NCI-H1417 (cell line): ENCODE measurements at places on chromosomes 6 and 20.

- DNase-seq, result no peak
Observed at GRCh38 chr20:64112691-64113443, 5.5 kb upstream of the NPBWR2 start.

DNA sequence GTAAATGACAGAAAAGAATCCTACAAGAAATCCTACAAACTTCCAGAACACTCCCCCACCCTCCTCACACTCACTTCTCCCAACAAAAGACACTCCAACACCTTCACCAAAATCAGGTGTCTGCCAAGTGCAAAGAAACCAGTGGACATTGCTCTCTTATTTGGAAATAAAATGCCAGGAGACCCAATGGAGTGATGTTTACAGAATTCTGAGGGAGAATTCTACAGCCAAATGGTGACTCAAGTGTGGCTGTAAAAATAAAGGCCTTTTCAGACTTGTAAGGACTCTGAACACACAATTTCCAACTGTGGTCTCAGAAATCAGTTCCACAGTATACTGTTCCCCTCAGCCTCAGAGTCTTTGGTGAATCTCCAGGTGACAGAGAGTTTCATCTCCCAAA is 109.6 kb upstream of the CARMIL1 start:
- DNase-seq, result no peak

GRCh38 chr20:11987526-11987925 is 69.8 kb downstream of the BTBD3 start:
- DNase-seq, result no peak

GRCh38 chr6:13617066-13617465 is 1.9 kb downstream of the NOL7 start:
- no peak for DNase-seq

DNA sequence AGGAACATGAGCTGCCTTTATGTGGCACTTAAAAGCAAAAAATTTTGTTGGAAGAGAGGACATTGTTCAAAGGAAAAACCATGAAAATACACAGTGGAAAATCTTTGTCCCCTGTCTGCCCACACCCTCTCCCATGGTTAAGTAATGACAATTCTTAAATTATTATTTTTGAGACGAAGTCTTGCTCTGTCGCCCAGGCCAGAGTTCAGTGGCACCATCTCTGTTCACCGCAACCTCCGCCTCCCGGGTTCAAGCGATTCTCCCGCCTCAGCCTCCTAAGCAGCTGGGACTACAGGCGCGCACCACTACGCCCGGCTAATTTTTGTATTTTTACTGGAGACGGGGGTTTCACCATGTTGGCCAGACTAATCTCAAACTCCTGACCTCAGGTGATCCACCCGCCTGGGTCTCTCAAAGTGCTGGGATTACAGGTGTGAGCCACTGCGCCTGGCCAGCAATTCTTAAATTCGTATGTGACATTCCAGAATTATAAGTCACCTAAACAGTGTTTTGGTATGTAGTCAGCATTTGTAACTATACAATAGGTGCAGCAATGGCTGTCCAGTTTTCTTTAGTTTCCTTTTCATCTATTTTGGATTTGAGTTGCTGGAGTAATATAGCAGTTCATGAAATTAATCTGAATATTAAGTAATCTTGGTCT is 636 bp upstream of the SSR1 start:
- no peak for DNase-seq

- no peak for DNase-seq
Observed at GRCh38 chr6:133108419-133108818, 132.7 kb upstream of the EYA4 start.

DNA sequence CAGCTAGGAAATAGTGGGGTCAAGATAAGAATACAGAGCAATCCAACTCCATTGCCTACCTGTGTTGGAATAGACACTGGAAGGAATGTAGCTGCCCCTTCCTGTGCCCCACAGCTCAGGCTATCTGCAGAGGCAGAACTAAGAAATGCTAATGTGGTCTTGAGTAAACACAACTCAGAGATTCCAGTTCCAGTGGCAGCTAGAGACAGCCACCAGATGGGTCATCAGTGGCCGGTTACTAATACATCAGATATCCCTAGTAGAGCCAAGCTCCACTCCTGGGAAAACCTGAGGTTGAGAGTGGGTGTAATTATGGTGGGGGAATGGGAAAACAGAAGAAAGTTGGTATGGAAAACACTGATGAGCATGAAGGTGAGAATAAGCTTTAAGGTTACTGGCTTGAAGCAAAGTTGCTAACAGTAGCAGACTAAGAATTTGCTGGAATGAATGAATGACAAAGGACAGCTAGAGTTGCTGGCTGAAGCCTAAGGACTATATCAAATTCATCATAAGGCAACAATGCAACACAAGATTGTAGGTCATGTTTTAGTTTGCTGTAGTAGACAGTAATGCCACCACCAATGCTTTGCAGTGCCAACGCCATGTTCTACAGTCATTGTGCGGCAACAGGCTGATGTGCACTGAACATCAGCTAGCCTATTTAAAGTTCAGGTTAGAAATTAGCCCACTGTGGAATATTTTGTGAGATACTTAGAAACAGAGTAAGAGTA is 28.3 kb upstream of the FAM83C start:
- DNase-seq, result no peak

GRCh38 chr6:137901454-137901853 is 34.4 kb downstream of the TNFAIP3 start:
- DNase-seq, result no peak
